ENCODE measurements at places on chromosomes 2 and 18.

- DNase-seq = no peak
Observed at GRCh38 chr2:212928681-212929080, 222.7 kb downstream of the IKZF2 start.

DNA sequence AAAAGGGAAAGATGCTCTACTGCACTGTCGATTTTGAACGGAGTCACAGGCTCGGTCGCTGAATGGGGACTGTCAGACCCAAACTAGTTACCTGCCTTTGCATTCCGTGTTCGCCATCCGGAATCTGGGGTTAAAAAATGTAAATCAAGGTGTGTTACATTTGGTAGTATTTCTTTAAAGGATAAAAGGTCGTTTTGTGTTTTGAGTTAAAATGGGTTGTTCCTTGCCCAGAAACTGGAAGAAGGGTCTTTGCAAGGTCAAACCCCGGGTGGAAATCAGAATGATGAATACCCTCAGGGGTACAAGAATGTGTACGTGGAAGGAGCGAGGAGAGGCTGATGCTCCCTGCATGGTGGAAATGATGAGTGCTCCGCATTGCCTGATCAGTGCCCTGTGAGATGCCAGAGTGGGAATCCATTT, 1.0 kb downstream of the VSNL1 start:
- no peak for DNase-seq

- peak; percentile 89 for DNase-seq
Observed at GRCh38 chr2:174442546-174443510, 44.0 kb downstream of the GPR155 start.

DNA sequence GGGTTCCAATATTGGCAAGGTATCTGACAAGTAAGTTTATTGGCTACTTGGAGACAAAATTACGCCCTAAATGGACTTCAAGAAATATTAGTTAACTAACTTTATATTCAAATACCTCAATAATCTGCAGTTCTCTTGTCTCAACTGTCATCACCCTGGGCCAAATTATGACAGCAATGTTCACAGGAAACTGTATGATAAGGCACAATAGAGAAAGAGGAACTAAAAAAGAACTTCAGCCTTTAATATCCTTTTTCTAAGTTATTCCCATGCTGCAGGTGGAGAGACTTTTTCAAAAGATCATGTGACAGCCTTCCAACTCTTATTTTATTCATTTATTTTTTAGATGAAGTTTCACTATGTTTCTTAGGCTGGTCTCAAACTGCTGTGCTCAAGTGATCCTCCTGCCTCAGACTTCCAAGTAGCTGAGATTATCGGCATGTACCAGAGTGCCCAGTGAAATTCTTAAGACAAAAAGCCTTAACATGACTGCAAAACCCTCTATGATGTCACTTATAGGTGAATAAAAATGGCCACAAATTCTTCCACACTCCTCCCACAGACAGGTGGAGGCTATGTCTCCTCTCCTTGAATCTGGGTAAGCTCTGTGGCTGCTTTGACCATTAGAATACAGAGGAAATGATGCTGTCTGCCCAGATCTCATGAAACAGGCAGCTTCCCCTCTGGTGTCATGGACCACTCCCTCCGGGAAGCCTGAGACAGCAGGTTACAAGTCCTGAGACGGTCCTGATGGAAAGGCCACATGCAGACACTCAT, 211.0 kb downstream of the TGIF1 start:
- DNase-seq = no peak

DNA sequence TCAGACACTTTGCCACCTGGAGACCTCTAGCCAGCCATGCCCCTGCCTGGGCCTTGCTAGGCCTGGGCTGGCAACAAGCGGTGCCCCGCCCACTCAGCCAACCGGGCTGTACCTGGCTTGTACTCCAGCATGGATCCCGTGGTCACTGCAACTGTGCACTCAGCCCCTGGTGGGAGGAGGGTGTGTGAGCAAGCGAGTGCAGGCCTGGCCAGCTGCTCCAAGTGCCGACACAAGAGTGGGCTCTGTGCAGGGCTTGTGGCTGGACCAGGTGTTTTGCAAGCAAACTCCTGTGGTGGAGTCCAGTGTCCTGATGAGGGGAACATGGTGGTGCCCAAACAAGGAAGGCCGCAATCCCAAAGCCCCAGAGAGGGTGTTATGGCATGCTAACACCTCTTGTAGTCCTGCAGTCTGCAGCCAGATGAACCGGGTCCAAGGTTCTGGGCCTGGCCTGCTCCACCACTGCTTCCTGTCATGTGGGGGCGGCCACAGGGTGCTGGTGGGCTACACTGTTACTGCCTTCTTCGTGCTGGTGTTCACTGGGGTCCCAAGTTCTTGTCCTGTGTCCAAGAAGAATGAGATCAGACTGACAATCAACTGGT, 60.1 kb upstream of the CD28 start:
- DNase-seq = no peak

- DNase-seq = no peak
Observed at GRCh38 chr2:217945530-217945929, 57.3 kb downstream of the TNS1 start.

- peak; percentile 78 for DNase-seq
Observed at GRCh38 chr2:168210895-168211570, 36.4 kb downstream of the STK39 start.

DNA sequence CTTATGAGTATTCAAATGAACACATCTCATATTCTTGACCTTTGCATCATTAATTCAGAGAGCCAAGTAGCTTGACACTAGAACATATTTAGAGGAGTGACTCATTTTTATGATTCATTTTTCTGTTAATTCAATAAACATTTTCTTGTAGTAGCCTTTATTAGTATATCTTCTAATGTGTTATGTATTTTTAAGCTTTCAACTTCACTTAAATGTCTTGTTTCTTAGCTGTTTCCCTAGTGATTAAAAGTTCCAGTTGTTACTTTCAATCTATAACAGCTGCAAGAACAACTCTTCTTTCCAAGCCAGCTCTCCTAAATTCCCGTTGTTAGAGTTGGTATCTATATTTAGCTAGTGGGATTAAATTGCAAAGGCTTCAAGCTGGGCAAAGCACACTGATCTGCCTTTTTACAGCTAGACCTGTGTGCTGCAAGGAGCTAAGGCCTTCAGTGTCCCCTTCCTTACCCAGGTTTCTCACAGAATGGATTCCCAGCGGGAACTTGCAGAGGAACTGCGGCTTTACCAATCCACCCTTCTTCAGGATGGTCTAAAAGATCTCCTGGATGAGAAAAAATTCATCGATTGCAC, at the start of gene KLHL41:
Gene KLHL41 (plus strand): TSS at position 405 of the 588 bp plus-strand sequence. CDS start 77 bp downstream, at position 482.
- DNase-seq = peak; percentile 33
